ENCODE measurements at places on chromosomes 4 and X.

GRCh38 chrX:9466124-9466495, 1.3 kb downstream of the TBL1X start:
- DNase-seq: peak; percentile 43

GRCh38 chr4:99356992-99357391, 4.4 kb upstream of the ADH1C start:
- no peak for DNase-seq

DNA sequence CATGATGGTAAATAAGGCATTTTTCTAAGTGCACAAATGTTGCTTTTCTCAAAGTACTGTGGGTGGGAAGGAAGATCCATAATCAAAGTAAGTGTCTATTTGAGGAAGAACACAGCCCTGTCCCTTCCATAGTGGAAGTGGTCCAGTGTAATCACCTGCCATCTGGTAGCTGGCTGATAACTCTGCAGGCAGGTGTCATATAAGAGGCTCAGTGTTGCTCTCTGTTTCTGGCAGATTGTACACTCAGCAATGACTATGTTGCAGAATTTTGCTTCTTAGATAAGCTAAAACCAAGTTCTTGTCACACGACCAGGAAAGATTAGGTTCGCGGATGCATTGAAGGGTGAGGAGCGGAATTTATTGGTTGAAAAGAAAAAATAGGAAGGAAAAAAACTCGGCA, 20.9 kb downstream of the SAGE1 start:
- DNase-seq: no peak

DNA sequence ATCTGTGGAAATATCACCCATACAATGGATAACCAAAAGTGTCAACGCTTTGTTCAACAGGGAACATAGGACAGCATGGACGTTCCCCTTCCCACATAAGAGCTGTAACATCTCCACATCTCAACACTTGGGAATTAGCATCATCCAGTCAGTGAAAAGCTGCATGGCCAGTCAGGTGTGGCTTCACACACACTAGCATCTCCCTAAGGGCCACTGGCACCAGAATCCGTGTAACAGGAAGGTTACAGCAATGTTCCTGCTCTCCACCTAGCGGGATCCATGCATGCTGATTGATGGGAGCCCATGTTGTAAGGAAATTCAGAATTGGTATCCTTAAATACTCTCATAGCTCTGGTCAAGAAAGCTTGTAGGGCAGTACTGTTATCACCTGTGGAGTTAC, 78.8 kb downstream of the EVC2 start:
- no peak for DNase-seq

GRCh38 chr4:149426461-149426860, 389.2 kb downstream of the IQCM start:
- peak; percentile 74 for DNase-seq

DNA sequence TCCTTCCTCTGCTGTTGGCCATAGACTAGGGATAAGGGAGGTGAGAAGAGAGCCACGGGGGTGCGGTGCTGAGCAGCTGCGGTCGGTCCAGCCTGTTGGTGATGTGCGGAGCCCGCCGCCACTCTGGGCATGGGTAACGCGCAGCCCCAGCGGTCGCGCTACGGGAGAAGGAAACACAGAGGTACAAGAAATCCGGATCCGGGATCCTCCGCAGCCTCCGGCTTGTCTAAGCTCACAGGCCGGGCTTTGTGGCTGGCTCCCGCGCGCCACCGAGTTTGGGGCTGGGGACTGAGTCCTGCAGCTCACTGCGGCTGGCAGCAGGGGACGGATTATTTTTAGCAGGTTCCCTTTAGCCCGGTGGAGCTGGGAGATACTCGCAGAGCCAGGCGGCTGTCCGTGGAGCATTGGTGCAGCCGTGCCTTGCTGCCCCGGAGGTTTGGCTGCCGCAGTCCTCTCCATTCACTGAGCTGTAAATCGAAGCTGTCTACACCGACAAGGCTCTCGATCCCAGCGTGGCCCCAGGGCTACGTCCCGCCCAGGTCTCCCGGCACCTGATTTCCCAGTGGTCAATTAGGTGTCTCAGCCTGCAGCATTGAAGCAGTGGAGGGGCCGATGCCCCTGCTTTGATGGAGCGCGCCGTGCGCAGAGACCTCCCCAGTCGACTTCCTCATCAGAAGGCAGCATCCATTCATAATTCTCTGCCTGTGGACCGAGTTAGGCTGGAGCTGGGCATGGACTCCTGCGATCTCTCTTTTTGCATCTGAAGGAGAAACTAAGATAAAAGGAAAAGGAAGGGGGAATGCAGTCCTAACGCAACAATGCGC, 81.9 kb upstream of the SCML1 start:
- peak; percentile 33 for DNase-seq

DNA sequence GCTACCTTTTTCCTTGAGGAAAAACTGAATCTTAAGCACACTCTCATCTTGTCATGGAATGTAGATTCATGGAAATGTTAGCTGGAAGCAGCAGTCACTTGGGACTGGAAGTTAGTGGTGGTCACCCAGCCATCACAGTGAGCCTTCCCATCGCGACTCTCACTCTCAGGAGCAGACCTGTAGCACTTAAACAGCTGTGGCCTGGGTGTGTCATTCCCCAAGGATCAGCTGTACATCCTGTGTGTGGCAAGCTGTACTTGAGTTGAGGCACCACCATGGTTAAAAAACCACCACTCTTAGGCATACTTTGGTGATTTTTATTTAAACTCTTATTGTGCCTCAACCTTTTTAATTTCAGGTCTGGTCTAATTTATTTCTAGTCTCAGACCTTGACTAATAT, 46.7 kb downstream of the JADE1 start:
- no peak for DNase-seq

GRCh38 chr4:139606579-139607501, 50.8 kb upstream of the SETD7 start:
- peak; percentile 77 for DNase-seq

All from GM23248 (cell line).